ENCODE measurements at places on chromosomes 3 and 15.

DNA sequence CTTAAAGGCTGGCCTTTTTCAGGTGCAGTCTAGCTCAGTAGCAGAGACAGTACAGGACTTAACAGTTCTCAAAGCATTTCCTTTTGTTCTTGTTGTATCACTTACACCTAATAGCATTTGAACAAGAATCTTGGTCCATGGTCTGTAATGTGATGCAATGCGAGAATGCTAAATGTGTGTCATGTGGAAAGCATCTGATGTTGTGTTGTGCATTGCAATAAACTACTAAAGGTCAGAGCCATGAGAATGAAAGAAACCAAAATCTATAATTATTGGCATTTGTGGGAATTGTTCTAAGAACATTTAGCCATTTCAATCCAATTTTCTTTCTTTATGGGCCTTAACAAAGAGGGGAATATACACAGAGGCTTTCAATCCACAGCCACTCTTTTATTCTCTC lies 324.5 kb upstream of the ROBO2 start:
- DNase-seq: no peak

DNA sequence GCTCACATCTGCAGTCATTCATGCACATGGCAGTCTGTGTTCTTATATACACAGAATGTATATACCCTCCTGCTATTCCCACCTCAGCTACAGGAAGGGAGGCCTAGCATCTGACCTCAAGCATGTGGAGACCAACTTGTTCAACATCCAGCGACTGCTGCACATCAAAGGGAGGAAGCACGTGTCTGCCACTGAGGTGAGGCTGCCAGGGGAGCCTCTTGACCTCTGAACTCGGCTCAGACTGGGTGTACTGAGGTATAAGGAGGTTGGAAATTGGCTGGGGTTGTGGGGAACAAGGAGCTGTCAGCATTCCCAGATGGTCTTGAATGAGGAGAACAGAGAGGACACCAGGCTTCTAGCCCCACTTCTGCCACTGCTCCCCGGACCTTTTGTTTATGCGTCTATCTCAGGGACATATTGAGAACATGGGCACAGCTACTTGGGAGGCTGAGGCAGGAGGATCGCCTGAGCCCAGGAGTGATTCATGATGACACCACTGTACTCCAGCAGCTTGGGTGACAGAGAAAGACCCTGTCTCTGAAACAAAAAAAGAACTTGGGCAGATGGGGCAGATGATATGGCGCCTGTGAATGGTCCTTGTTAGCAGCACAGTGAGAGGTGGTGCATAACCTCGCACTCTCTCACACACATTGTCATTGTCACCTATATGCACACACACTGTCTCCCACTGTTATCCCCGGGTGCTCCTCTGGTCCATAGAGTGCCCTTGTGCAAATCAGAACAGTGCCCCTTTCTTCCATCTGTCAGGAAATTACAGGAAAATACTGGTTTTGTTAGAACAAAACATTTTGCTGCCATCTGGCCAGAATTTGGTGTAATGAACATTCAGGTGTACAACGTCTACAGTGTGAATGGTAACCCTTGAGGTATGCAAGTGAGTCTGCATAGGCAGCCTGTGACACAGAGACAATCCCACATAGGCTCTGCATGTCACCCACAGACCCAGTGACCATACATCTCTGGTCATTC lies 5.4 kb downstream of the VILL start:
- no peak for DNase-seq

DNA sequence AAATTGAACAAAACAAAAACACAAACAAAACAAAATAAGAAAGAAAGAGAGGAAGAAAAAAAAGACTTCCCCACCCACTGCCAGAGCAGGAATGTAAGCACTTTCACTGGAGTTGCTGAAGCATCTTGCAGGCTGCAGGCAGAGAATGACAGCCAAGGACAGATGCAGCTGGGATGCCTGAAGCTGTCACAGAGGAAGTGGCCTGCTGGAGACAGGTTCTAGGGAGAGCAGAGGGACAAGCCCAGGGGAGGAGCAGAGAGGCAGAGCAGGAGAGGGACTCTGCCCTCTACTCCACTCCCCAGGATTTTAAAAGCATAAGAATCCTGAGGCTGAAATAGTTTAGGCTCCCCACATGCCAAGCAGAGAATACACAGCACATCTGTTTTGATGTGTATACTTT lies 326.2 kb downstream of the TUSC7 start:
- DNase-seq: no peak

DNA sequence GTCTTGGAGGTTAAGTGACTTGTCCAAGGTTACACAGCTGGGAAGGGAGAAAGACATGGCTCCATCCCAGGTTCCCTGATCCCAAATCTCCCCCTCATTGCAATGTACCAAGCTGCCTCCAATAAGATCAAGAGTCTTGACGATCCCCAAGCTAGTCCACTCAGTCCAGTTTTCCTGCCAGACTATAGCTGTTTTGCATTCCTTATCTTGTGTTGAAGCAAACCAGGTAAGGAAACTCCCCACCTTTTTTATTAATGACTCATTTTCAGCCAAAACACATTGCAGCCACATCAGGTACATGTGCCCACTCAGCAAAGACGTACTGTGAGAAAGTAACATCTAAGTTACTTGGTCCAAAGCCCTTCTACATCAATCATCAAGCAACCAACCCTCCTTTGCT lies 41.9 kb downstream of the LIPC start:
- no peak for DNase-seq

Measured in activated CD4-positive, alpha-beta T cell treated with anti-CD3 and anti-CD28 coated beads for 48 hours (primary cell).